NCI-H510A treated with DMSO at 0.1 percent for 48 hours (cell line): ENCODE measurements at places on chromosomes 16 and 17.

- DNase-seq = no peak
Observed at GRCh38 chr17:17361543-17361866, 58.3 kb downstream of the NT5M start.

- no peak for DNase-seq
Observed at GRCh38 chr16:16019488-16019887, 70.1 kb downstream of the ABCC1 start.

- DNase-seq = peak; percentile 84
Observed at GRCh38 chr16:15427648-15428239, 6.6 kb upstream of the BMERB1 start.

DNA sequence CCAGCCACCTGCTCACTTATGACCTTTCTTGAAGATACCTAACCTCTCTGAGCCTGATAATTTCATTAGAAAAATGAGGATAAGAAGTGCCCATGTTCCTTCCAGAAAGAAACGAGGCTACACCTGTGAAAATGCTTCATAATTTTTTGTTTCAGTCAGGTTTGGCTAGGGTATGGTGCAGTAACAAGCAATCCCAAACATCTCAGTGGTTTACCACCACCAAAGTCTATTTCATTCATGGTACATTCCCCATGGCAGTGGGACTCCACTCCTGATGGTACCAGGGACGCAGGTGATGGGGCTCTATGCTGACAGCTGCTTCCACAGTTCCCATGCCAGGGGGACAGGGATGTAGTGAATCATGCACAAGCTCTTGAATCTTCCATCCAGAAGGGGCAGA, 147.6 kb upstream of the CES5A start:
- no peak for DNase-seq

DNA sequence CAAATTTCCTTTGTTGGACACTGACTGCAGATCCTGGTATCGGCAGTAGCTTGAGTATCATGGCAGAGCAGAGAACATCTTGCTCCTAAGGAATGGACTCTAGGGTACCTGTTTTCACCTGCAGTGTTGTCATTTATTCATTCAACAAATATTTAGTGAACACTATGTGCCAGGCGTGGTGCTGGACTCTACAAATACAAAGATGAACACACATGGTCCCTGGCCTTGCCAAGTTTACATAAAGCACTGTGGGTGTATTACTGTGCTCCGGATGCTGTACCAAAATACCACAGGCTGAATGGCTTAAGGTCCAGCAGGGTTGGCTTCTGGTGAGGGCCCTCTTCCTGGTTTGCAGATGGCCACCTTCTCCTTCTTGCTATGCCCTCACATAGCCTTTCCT, 14.2 kb upstream of the CCR7 start:
- DNase-seq = no peak

GRCh38 chr17:44599298-44600175, 42.3 kb downstream of the FZD2 start:
- DNase-seq = no peak

DNA sequence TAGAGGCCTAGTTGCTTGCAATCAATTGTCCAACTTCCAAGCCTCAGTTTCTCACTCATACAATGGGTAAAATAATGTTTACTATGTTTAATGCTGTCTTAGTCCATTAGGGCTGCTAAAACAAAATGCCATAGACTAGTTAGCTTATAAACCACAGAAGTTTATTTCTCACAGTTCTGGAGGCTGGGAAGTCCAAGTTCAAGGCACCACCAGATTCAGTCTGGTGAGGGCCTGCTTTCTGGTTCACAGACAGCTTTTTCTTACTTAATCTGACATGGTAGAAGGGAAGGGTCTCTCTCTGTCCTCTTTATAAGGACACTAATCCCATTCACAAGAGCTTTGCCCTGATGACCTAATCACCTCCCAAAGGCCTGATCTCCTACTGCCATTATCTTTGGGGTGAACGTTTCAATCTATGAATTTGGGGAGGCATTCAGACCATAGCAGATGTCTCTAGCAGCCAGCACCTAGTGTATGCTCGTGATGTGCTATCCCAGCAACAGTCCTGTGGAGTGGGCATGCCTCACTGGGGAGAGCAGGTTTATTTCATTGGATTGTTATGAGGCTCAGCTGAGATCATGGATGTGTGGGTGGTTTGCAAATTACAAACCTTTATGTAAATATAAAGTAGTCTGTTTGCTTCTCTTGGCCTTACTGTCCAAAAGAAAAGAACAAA, 25.2 kb downstream of the YPEL2 start:
- no peak for DNase-seq

DNA sequence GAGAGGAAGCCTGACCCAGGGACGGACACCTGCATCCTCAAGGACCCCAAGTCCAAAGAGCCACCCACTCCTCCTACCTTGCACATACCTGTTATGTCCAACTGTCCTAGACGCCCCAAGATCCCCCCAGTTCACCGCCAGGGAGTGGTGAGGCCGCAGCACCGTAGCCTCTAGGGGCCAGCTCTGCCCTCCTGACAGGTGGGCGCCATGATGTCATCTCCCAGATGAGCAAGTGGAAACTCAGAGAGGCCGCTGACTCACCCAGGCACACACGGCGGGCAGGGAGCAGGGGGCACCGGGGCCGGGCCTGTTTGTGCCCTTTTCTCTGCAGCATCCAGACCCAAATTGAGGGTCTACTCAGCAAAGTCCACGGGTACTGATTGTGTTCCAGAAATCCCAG, 4.8 kb upstream of the ZNF469 start:
- DNase-seq = no peak

DNA sequence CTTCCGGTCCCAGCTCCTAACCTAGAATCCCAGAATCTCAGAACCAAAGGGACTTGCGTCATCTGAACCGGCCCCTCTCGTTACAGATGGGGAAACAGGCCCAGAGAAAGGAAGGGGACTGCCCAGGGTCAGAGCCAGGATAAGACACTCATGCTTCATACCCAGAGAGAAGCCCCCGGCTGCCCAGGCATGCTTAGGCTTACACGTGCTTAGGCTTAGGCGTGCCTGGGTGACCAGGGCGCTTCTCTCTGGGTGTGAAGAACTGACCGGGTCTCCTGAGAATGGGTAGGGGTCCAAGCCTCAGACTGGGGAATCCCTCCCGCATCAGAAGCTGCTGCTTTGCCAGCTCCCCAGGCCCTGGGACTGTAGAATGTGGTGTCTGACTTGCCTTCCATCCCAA, 29.9 kb upstream of the DNAI2 start:
- DNase-seq = no peak

GRCh38 chr17:78313735-78314648, 45.9 kb downstream of the SOCS3 start:
- DNase-seq = peak; percentile 89

- DNase-seq = no peak
Observed at GRCh38 chr17:7750321-7750821, 32.8 kb downstream of the DNAH2 start.

DNA sequence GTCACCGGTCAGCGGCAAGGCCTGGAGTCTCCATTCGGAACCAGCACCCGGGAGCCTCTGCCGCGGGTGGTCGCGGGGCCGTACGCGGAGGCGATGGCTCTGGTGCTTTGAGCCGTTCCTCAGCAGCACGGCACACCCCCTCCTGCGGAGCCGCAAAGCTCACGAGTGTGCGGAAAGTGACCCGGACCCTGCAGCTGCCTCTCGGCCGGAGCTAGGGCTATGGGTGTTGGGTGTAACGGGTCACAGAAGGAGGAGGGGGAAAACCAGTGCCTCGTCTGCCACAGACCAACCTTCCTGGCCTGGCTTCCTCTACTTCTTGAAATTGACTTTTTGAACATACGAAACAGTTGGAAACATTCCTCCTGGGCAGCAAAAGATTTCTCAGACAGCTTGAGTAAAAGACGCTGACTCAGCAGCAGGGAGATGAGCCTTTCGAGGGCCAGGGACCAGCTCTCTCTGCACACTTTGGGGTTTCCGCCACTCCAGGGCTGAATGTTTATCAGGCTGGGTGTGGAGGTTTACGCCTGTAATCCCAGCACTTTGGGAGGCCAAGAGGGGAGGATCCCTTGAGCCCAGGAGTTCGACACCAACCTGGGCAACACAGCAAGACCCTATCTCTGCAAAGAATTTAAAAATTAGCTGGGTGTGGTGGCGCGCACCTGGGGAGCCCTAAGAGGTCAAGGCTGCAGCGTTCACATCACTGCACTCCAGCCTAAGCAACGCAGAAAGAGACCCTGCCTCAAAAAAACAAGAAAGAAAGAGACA, 26.4 kb upstream of the PITPNA start:
- no peak for DNase-seq

DNA sequence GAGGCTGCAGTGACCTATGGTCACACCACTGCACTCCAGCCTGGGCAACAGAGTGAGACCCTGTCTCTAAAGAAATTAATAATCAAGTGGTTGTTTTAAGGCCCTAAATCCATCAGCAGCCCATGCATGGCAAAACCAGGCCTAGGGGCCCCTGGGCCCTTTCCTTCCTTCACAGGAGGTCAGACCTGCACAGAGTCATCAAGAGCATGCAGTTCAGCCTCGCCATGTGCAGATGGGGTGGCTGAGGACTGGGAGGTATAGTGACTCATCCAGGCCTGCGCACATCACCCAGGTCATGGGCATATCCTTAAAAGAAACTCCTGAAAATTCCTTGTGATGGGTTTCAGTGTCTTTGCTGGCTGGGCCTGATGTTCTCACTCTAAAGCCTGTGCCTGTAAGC, 72.4 kb upstream of the AMZ2 start:
- no peak for DNase-seq

DNA sequence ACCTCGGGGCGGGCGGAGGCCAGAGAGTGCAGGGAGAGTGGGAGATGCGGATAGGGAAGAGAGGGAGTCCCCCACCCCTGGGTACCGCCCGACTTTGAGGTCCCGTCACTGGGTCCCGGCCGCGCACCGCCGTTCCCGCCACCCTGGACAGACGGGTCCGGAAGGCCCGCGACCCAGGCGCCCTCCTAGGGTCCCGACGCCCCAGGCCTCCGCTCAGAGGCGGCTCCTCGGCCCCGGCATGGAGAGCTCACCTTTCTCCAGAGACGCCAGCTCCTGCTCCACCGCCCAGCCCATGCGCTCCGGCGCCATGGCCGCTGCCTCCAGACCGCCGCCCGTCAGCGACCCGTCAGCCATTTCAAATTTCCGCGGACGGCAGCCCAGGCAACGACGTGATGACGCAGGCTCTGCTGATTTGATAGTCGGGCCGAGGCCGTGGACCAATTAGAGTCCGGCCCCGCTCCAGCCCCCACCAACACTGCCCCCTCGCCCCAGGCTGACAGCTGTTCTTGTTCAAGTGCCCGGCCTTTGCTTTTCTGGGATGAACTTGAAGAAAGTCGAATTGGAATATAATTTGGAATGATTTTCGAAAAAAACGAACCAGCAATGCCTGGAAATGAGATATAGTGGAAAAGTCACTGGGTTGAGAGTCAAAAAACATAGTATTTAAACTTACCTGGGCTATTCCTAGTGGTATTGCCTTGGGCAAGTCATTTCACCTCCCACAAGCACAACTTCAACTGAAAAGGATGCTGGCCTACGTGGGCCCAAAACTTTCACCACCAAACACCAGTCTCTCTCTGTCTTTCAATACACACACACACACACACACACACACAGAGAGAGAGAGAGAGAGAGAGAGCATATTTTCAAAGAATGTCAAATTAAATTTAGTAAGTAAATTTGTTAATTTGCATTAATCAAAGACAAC, at the start of gene SHCBP1:
TSS of gene SHCBP1 (minus strand) at position 374 of the 928 bp plus-strand sequence. CDS start at position 354, 20 bp downstream.
- peak; percentile 77 for DNase-seq

DNA sequence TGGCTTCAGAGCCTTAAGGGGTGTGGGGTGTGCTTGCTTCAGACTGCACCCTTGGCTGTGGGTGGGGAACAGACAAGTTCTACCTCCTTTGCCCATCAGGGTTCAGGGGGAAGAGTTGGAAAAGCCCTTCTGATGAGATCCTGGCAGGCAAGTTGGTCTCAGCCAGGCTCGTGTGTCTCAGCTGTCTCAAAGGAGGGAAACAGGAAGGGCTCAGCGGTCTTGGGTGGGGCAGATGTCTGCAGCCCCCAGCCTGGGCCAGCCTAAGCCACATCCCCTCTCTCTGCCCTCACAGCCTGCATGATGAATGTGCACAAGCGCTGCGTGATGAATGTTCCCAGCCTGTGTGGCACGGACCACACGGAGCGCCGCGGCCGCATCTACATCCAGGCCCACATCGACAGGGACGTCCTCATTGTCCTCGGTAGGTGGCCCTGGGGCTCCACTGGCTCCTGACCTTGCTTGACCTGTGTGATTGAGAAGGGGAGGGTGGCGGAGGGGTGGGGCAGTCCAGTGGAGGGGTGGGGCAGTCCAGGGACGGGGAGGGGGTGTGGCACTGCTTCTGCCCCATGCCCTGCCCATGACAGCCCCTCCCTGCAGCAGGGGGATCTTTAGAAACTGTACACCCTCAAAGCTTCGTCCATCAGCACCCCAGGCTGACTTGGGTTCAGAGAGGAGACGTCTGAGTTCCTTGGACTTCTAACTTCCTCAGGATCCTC, 199.5 kb downstream of the PRKCB start:
- no peak for DNase-seq

GRCh38 chr17:40168262-40168832, 8.9 kb upstream of the RAPGEFL1 start:
- peak; percentile 62 for DNase-seq

GRCh38 chr17:17994271-17995069, 21.8 kb downstream of the DRC3 start:
- peak; percentile 64 for DNase-seq

DNA sequence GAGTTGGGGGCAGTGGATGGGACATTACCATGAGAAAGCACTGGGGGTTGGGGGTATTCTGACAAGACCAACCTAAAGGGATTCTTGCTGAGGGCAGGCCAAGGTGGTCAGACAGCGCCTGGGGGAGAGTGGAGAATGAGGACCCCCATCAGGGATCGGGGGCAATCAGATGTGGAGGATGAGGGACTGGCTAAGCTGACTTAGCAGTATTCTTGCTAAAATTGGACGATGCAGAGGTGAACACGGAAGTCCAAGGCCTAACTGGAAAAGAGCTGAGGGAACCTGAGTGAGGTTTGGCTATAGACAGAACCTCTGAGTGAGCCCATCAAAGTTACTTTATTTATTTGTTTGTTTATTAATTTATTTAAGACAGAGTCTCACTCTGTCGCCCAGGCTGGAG, 9.2 kb downstream of the QPRT start:
- DNase-seq = no peak

DNA sequence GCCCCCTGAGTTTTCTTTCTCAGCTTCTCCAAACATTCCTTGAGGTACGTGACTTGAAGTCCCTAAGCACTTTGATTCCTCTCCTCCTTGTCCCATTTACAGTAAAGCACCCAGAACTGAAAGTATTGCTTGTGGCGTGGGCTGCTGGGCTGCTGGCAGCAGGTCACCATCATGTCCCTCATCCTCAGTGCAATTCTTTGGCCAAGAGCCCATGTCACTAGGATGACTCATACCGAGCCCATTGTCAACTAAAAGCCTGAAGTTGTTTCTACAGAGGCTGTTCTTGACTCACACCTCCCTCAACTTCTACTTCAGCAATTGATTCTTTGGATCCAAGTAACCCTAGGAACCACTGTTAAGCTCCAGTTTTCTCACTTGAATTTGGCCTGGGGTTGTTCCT, 54.3 kb downstream of the KPNA2 start:
- no peak for DNase-seq

GRCh38 chr17:64441772-64442540, 7.0 kb upstream of the MILR1 start:
- DNase-seq = no peak
